ENCODE measurements at places on chromosomes 5 and 9. TPM values are rescaled to one million over a fixed set of nuclear protein-coding genes. Genes with fewer than 3 reads are reported as not detected.

- no peak for DNase-seq
These were observed 24.3 kb upstream of the POMT1 start for GRCh38 chr9:131478421-131478868.

DNA sequence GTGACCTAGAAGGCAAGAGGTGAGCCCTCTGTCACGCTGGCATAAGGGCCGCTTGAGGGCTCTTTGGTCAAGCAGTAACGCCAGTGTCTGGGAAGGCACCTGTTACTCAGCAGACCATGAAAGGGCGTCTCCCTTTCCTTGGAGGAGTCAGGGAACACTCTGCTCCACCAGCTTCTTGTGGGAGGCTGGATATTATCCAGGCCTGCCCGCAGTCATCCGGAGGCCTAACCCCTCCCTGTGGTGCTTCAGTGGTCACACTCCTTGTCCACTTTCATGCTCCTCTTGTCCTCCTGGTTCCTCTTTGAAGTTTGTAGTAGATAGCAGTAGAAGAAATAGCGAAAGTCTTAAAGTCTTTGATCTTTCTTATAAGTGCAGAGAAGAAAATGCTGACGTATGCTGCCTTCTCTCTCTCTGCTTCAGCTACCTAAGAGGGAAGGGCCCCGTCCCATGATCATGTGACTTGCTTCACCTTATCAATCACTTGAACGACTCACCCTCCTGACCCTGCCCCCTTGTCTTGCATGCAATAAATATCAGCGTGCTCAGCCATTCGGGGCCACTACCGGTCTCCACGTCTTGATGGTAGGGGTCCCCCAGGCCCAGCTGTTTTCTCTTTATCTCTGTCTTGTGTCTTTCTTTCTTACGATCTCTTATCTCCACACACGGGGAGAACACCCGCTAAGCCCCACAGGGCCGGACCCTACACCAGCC, 16.7 kb upstream of the SCGB3A1 start:
- no peak for DNase-seq

DNA sequence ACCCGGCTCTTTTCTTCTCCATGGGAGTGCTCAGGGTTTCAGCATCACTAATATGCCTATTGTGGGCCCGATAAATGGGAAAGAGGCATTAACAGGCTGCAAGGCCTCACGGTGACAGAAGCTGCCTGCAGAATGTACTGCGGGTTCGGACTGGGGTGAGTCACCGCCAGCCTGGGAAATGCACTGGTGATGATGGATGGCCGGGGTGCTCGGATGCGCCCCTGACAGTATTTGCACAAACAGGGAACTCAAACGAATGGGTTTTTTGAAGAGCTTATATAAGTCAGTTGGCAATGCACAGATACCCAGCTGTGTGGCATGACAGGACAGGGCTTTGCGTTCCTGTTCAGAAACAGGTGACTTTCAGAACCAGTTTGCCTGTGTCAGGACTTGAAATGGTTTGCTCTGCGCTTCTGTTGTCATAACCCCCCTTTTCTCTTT, 42.0 kb upstream of the PITX1 start:
- DNase-seq: no peak

DNA sequence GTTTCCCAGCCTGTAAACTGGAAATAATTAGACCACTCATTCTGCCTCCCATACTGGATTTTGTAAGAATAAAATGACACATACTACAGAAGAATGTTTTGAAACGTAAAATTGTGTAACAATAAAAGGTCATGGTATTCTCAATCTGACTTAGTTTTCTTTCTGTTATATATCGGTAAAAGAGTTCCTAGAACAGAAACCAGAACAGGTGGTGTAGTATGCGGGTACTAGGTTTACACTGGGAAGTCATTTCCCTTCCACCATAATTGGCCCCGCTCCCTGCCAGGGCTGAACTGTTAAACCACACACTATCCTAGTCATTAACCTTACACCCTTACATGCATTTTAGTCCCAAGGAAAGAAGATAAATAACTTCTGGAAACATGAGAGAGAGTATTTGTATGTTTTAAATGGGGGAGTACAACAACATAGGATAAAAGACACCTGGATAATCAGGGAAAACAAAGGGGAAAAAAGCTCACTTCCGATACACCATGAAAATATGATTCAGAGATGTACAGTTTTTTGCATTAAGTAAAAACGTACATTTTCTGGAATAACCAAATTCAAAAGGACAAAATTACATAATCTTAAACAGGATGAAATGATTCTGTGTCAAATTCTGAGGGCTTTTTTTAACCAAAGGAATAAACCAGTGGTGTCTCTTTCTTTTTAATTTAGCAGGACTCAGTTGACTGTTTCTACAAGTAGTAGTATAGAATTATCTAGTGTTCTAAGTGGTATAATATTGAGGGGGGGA, 199.7 kb downstream of the GLIS3 start:
- DNase-seq: no peak

DNA sequence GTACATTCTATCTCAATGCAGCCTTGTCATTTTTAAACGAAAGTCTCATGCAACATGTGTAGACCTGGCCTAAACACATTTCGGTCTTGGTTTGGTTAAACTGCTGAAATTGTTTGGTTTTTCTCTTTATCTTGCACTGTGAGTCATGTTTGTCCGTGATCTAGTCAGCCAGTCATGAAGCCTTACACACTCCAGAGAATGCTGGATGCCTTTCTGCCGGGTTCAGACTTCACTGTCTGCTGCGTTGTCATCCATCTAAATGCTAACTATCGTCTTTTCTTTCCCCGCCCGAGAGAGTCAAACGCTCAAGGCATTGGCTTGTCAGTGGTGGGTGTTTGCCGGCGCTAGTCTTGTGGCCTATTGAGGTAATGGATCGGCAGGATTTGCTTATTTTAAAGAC, 1194.6 kb upstream of the WWC1 start:
- DNase-seq: no peak

DNA sequence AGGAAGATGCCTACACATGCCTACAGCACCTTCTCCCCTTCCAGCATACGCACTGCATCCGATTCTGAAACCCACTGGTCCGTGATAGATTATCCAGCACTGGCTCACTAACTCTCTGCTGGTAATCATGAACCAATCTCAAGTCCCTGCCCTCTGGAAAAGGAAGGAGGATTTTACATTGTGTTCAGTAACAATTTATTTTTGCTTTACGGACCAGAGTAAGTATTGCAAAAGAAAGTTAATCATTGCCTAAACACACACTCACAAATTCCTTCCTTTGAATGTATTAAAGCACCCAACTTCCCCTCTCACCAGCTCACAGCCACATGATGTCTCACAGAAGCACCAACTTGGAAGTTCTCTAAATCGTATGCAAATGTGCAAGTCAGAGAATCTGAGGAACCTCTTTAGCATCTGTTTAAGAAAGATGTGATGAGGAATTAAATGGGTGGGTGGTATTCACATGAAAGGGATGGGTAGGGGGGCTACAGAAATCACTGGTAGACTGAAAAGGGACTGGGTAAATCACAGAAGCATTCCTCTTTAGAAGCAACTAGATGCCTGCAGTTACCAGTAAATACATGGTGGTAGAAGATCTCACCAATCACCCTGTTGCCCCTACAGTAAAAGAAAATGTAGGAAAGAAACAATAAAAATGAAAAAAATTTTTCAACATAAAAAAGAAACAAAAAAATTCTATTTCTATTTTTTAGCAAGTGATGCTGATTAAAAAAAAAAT, 8.4 kb downstream of the GNAQ start:
- no peak for DNase-seq

- DNase-seq: no peak
These were observed 18.0 kb downstream of the ZNF608 start for GRCh38 chr5:124728331-124728967.

GRCh38 chr9:136373300-136374182, at the start of gene CARD9:
TSS of gene CARD9 (minus strand) at chr9:136373669. CDS start at chr9:136372078, 1,591 bp downstream.
- no peak for DNase-seq

- no peak for DNase-seq
These were observed 439.5 kb downstream of the ACTL7B start for GRCh38 chr9:108416324-108416723.

DNA sequence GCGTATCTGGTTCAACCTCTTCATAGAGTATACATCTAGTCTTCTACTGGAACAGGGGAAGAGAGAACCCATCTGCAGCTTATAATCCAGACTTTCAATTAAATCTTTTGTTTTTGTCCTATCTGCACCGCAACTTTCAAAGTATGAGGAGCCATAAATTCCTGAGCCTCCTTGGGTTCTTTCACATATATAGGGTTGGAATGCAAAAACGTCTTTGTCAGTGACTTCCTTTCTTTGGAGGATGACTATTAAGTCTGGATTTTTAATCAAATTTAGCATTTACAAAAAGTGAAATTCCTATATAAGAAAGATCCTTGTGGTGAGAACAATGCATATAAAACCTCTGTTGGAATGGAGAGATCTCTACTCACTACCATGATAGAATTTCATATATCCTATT, 370.8 kb downstream of the TMEM38B start:
- DNase-seq: no peak

- DNase-seq: no peak
These were observed 42.8 kb upstream of the STXBP1 start for GRCh38 chr9:127568971-127569885.

GRCh38 chr5:96022971-96023370, 61.3 kb upstream of the ELL2 start:
- DNase-seq: no peak

GRCh38 chr5:114185274-114185673, 176.6 kb upstream of the KCNN2 start:
- DNase-seq: no peak

GRCh38 chr5:119743927-119744326, 114.6 kb downstream of the FAM170A start:
- no peak for DNase-seq

- no peak for DNase-seq
These were observed 25.0 kb downstream of the MAST4 start for GRCh38 chr5:66621146-66621545.

DNA sequence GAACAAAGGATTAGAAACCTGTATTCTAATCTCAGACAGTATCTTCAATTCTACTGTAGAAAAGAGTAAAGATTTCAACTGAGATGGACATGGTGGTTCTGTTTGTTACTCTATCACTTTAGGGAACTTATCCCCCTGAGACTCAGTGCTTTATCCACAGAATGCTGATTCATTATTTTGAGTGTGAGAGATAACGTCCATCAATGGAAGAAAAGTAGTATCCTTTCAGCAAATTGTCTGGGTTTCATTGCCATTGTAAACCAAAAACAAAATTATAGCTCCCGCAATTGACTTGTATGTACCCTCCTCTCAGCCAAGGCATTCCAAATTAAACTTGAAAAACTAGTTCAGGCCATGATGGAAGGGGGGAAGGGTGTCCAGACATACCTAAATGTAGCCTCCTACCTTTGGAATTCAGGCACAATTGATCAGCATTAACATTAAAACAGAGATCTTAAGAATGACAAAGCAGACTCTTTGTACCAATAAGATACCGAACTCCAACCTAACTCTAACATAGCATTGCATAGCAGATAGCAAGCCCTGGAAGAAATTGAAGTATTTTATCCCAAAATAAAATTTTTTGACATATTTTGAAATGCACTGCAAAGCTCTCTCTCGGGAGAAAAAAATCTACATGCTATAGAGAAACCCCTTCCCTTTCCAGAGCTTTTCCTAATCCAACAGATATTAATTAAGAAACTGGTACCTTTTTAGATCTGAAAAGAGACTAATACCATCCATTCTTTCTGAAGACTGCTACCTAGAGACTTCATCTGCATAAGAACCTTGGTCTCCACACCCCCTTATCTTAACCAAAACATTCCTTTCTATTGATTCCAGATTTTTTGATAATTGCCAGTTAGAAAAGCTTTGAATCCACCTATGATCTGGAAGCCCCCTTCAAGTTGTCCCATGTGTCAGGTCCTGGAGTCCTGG, 1055.7 kb downstream of the PTPRD start:
- DNase-seq: no peak

- no peak for DNase-seq
These were observed 29.5 kb downstream of the LAMC3 start for GRCh38 chr9:131038256-131039128.

- DNase-seq: no peak
These were observed 8.8 kb downstream of the SPACA9 start for GRCh38 chr9:132887181-132888120.

DNA sequence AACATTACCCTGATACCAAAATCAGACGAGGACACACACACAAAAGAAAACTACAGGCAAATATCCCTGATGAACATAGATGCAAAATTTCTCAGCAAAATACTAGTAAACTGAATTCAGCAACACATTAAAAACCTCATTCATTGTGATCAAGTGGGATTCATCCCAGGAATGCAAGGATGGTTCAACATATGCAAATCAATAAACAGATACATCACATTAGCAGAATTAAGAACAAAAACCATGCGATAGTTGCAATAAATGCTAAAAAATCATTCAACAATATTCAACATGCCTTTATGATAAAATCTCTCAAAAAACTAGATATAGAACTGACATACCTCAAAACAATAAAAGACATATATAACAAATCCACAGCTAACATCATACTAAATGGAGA, 36.9 kb upstream of the TNPO1 start:
- DNase-seq: no peak

GRCh38 chr9:70668751-70669150, 254.3 kb upstream of the KLF9 start:
- no peak for DNase-seq

DNA sequence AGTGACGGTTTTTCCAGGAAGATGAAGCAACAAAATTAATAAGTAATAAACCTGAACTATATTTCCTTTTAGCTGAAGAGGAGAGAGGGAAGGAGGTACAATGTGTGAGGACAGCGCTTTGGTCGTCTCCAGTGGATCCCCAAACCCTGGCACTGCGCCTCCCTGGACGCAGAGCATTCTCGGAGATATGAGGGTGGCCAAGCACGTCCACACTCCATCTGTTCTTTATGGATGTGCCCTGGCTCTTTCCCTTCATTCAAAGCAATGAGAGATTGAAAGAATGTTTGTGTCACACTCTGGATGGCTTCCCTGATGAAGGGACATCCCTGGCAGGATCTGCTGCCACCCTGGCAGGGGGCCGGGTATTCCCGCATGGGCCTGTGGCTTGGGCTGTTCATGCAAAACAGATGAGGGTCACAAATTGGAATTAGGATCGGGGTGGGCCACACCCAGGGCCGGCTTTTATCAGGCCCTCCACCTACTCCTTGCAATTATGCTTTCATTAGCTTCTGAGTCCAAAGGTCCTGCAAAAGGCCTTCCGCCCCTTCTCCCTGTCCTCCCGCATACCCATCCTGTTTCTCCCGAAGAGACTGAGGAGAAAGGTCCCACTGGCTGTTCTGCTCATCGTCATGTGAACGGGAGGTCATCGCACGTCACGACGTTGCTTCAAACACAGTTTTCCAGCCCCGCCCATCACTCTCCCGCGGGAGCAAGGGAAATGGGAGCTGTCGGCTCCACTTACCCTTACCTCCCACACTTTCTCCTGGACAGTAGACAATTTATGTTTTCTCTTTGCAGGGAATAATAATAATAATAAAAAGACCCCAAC, 286.1 kb upstream of the IRX4 start:
- no peak for DNase-seq

GRCh38 chr9:79220251-79220650, 351.5 kb upstream of the TLE4 start:
- DNase-seq: no peak

GRCh38 chr5:170273968-170274710, 23.4 kb downstream of the LCP2 start:
- no peak for DNase-seq

GRCh38 chr9:19479874-19480273, 71.1 kb downstream of the ACER2 start:
- no peak for DNase-seq

C5orf52 gene
- not detected for total RNA-seq

ERAP2 gene
- total RNA-seq: 12.7 TPM

CDH6 gene
- total RNA-seq: 22.1 TPM

CEL gene
- 0.99 TPM for total RNA-seq

CCDC192 gene
- not detected for total RNA-seq

CDO1 gene
- total RNA-seq: 0.82 TPM

STPG3 gene
- not detected for total RNA-seq

CCDC180 gene
- total RNA-seq: 3.4 TPM

ARL14EPL gene
- not detected for total RNA-seq
